H9 (cell line): ENCODE measurements at places on chromosomes 12 and 14. TPM values are rescaled to one million over a fixed set of nuclear protein-coding genes. Genes with fewer than 3 reads are reported as not detected.

GRCh38 chr14:100568998-100569733 is 18.1 kb downstream of the BEGAIN start:
- no peak for DNase-seq

- DNase-seq, result no peak
Observed at GRCh38 chr12:109336593-109336992, 11.1 kb upstream of the MYO1H start.

GRCh38 chr12:63495974-63496373 is 172.3 kb downstream of the DPY19L2 start:
- no peak for DNase-seq

DNA sequence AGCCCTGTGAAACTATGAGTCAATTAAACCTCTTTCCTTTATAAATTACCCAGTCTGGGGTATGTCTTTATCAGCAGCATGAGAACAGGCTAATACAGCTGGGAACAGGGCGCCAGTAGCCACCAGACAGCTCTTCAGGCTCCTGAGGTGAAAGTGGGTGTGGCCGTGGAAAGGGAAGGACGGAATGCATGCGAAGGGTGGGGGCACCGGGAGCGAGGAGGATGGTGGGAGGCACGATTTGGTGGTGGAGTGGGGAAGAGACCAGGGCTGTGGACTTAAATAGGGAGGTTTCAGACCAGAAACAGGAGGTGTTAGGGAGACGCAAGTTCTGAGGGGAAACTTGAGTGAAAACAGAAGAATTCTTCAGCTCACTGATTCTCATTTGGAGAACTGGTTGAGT is 44.1 kb upstream of the CHST11 start:
- no peak for DNase-seq

DNA sequence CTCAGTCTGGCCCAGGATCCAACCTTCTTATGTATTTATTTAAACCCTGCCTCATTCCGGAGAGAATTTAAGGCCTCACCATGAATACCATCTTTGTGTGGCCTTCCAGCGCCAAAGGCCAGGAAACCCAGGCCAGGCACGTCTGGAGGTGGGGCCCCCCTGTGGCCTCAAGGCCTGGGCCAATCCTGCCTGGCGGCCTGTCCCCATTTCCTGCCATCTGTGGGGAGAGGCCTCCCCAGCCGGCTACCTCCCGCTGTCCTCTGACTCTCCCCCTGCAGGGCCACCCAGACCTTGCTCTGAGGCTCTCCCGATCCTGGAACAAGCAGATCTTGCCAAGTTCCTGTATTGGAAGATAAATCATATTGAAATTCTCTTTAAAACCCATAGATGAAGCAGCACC is 37.4 kb upstream of the MEG3 start:
- no peak for DNase-seq

DNA sequence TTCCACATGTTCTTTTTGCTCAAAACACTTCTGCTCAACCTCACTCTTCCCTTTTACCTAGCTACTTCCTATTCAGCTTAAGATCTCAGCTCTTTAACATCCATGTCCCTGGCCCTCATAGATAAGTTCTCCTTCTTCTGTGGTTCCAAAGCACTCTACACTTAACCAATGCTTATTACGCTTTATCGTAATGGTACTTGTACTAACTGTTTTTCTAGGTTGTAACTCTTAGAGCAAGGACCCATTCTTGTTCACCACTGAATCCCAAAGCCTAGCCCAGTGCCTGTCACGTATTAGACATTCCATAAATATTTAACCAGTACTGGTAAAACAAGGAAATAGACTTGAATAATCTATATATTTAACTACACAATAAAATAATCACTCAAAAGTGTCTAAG is 5.3 kb downstream of the SLC41A2 start:
- no peak for DNase-seq

The PIWIL1 gene
- total RNA-seq, result not detected in 2 replicates

The CMA1 gene
- not detected in 2 replicates for total RNA-seq

DNA sequence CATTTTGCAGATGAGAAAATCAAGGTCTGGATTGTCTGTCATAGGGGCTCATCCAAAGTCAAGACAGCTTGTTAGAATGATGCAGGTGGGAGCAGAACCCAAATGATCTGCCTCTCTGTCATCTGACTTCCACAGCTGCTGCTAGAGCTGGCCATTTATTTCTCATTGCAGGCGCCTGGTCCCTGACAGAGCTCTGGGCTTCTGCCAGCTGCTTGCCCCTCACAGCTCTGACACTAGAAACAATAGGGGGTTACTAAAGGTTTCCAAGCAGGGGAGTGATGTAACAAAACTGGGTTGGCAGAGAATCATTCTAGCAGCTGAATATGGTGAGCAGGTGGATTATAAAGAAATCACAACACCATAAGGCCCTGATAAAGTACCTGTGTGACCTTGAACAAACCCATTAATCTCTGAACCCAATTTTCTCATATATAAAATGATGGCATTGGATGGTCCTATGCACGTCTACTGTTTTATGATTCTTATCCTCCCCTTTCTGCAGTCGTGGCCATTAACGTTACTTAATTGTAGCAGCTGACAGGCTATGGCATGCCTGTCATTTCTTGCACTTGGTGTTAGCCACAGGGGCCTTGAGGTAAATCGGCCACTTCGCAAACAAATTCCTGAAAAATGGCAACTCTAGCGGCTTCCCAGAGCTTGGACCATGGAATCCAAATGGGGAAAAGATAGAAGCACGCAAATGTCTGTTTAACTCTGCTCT is 134.6 kb downstream of the RMST start:
- DNase-seq, result no peak

- no peak for DNase-seq
Observed at GRCh38 chr14:103555559-103556337, 6.7 kb downstream of the BAG5 start.

The C14orf180 gene
- not detected in 2 replicates for total RNA-seq
